ENCODE measurements at places on chromosomes 12 and 14. TPM values are rescaled to one million over a fixed set of nuclear protein-coding genes. Genes with fewer than 3 reads are reported as not detected.
A peak's percentile ranks its signal among the peaks of the same experiment; 100 is the strongest.

- DNase-seq = no peak
Observed at GRCh38 chr12:38448991-38449390, 132.4 kb downstream of the ALG10B start.

The CYP27B1 gene
- total RNA-seq = 5.4 TPM

- DNase-seq = no peak
Observed at GRCh38 chr12:44847403-44847802, 28.7 kb downstream of the NELL2 start.

The TAS2R20 gene
- 1.8 TPM for total RNA-seq

DNA sequence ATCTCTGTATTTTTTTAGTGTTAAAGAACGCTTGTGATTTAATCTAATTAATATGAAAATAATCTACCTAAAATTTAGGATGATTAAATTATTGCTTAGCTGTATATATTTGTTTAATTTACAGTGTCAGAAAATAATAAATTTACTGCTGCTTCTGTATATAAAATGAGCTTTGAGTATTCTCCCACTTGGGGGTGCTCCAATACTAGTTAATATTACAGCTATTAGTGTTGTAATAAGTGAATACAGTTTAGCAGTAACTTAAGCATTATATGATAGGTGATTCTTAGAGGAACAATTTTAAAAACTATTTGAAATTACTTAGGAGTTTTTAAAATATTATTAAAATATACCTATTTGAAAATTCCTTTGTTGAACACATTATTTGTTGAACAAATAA lies 62.2 kb downstream of the PAPOLA start:
- no peak for DNase-seq

GRCh38 chr12:79692860-79693577 lies 2.3 kb upstream of the PAWR start:
- peak; percentile 73 for DNase-seq
